HFF-Myc (cell line): ENCODE measurements at places on chromosomes 2 and 18.

GRCh38 chr18:10340821-10341220 lies 113.6 kb upstream of the APCDD1 start:
- no peak for DNase-seq

DNA sequence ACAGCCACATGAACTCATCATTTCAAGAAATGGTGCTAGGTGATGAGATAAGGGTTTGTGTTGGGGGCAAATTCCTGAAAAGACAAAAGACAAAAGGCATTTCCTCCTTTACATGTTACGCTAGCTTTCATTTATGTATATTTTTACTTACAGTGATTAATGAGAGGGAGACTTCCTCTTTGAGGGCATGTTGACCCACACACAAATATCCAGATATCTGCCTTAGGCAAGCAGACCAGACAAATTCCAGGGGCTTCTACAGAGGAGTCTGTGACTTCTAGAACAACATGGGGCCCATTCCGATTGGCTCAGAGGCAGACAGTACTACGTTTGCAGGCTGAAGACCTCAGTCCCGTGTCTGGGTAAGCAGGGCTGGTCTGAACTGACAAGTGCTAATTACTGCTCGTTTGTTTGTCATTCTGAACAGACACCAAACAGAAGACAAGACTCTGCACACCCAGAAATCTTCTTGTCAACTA lies 74.8 kb upstream of the ST6GAL2 start:
- DNase-seq = no peak

- DNase-seq = no peak
Observed at GRCh38 chr2:176463546-176463945, 194.3 kb downstream of the MTX2 start.

GRCh38 chr2:147679191-147679954 lies 165.5 kb upstream of the ACVR2A start:
- no peak for DNase-seq

DNA sequence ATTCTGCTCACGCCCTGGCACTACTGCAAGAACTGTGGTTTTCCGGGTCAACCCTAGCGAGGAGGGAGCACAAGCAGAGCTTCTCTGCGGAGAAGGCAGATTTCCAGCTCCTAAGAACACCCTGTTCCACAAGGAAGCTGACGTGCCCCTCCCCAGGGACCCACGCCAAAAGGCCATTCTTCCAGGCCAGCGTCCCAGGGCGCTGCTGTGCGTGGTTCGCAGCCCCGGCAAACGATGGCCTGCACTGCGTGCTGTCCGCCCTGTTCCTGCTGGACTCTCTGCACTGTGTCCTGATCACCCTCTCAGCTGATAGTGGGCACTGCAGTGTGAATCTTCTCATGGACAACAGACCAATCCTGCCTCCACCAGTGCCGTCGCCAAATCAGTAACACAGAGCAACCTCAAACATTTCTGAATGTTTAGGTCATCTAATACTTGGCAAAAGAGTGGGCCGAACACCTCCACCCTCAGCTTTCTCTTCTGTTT lies 49.1 kb downstream of the ADI1 start:
- DNase-seq = no peak

DNA sequence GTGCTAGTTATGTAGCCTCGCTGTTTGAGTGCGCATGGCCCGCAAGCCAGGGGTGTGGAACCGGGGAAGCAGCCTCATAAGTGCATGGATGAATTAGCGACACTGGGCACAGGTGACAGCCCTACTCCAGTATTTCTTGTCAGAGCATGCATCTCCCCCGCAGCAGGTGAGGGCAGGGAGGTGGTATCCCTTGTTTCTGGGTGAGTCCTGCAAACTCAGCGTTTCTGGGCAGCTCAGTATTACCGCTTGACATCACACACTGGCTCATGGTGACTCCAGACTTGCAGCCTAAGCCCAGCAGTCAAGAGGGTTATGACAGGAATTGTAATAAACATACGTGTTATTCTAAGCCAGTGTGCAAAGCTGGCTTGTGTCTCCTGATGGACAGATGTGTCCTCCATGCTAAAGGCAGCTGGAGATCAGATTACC lies 2.5 kb downstream of the CABLES1 start:
- no peak for DNase-seq

GRCh38 chr2:44330801-44331200 lies 30.5 kb downstream of the PREPL start:
- DNase-seq = no peak

DNA sequence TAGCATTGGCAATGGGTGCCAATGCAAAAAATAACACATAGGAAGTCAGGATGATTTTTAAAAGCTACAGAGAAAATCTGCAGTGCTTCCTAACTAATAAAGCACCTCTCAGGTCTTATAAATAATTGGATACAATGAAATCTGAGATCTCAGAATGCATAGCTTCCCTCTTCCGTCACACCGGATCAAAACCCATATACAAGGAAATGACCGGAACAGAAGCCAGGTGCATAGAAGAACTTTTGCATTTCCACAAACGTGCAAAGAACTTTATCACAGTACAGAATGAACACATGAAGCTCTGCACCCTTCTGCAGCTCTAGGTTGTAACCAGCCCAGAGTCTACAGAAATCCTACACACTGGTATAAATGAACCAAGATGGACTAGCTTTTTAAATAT lies 145.4 kb downstream of the TCF4 start:
- DNase-seq = no peak

DNA sequence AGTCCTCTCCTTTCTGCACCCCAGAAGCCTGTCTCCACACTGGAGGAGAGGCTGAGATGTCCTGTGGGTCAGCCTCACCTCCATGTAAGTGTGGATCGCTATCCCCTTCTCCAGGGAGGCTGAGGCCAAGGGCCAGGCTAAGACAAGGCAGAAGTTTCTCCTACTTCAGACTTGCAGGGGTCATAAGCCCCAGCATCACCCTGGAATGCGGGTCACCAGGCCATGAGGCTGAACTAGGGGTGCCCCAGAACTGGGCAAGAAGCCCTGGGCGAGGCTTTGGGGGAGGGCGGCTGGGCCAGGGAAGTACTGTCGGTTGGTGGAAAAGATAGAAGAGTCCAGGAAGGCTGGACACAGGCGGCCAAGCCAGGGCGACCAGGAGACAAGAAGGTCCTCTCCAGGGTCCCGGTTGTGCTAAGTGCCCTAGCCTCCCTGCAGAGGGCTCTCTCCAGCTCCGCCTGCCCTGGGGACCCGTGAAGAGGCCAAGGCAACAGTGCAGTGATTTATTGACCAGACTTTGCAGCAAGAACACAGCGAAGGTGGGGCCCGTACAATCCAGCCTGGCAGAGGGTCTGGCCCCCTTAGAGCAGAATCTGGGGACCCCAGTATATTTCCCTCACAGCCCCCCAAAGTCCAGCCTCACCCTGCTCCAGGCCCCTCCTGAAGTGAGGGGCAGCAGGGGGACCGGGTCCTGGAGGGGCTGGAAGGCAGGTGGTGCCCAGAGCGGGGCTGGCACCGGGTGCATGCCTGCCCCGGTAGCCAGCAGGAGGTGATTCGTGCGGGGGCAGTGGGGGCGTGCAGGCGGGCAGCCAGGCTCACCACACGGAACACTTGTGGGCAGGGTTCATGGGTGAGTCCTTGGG lies 8.1 kb downstream of the ECEL1 start:
- no peak for DNase-seq

GRCh38 chr18:4311136-4311535 lies 144.0 kb downstream of the DLGAP1 start:
- no peak for DNase-seq
